Midbrain (tissue), 1 donor: ENCODE measurements at places on chromosomes 3 and 15.

- DNase-seq = no peak
These were observed 61.1 kb upstream of the TMCO5A start for GRCh38 chr15:37873336-37873735.

GRCh38 chr15:66673410-66674322, 28.4 kb upstream of the SMAD6 start:
- DNase-seq = no peak

GRCh38 chr15:101045835-101046691, 126.9 kb downstream of the LRRK1 start:
- DNase-seq = no peak

GRCh38 chr15:77862651-77863104, 214.8 kb downstream of the TBC1D2B start:
- no peak for DNase-seq

GRCh38 chr3:187286467-187287059, 5.0 kb downstream of the MASP1 start:
- no peak for DNase-seq

GRCh38 chr15:57568299-57568698, 23.4 kb upstream of the MYZAP start:
- DNase-seq = no peak

DNA sequence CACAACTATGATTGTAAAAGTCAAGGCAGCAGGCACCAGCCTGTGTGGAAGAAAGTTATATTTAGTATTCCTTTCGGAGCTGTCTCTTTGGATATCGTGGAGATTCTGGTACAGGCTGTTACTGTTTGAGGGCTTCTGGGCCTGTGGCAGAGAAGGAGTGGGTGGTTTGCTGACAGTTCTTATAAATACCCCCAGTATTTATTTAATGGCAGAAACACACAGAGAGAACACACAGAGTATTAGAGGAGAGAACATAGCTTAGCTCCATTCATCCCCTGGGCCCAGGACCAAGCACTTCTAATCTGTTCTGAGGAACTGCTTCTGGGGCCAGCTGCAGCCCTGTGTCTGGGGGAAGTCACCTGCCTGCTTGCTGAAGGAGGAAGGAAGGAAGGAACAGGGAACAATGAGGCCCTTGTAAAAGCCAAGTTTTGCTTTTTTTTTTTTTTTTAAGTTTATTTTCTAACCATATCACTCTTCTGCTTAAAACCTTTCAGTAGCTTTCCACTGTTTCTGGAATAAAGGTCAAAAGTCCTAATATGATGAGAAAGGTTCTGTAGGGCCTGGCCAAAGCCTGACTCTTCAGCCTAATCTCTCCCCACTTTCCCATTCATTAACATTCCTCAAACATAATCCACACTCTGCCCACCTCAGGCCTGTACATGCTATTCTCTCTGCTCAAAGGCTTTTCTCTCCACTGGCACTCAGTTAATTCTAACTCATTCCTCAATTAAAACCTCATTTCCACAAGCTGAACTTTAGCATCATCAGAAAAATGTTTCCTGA, 11.8 kb upstream of the PP2D1 start:
- peak; percentile 55 for DNase-seq

DNA sequence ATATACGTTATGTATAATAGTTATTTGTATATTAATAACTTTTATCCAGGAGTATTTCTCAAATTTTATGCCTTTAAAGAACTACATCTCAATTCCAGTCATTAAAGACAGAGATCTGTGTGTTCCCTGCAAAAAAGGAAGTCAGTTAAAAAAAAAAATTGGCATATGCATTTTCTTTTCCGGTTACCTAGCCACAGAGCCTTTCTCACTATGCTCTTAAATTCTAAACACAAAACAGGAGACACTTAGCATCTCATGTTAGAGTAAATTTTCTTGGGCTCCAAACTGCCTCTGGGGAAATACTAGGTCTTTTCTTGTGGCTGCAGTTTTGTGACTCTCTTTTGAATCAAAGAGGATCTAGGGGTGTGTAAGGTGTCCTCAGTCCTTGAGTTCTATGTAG, 105.9 kb downstream of the KCNH8 start:
- no peak for DNase-seq

DNA sequence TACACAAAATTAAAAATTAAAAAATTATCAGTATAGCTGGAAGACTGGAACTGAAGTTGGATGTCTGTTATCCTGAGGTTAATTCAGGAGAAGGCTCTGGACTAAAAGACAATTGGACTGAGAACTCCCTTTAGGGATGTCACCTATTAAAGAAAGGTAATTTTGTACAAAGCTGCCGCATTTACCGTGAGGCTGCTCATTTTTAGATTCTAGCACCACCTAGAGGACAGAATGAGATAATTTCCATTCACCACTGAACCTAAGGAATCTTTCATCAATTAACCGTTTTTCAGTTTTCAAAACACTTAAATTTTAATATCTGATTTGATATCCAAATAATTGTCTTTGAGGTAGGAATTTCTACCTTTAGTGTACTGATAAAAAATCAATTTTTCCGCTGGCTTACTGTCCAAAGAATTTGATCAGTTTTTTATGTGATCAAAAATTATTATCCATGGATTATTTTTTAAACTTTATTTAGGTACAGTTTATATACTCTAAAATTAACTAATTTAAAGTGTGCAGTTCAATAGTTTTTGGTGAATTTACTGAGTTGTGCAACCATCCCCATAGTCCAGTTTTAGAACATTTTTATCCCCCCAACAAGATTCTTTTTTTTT, 106.7 kb upstream of the TNIK start:
- DNase-seq = peak; percentile 41

DNA sequence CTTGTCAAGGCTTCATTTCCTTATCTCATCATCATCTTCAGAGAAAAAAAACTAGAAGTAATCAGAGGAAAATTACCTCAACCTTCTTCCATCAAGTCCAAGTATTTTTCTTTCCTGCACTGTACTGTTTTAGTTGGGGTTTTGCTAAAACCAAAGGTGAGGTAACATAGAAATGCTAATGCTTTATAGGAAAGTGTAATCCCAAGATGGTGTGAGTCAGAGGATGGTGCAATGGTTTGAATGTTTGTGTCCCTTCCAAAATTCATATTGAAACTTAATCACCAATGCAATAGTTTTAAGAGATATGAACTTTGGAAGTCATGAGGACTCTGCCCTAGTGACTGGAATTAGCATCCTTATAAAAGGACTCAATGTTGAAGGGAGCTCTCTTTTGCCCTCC, 79.5 kb downstream of the KBTBD8 start:
- DNase-seq = no peak

- DNase-seq = no peak
These were observed 221.9 kb upstream of the LRIG1 start for GRCh38 chr3:66722675-66723074.
